ENCODE measurements at places on chromosomes 1 and 21.

GRCh38 chr1:171226747-171227370, 21.4 kb upstream of the FMO1 start:
- peak; percentile 88 for DNase-seq

DNA sequence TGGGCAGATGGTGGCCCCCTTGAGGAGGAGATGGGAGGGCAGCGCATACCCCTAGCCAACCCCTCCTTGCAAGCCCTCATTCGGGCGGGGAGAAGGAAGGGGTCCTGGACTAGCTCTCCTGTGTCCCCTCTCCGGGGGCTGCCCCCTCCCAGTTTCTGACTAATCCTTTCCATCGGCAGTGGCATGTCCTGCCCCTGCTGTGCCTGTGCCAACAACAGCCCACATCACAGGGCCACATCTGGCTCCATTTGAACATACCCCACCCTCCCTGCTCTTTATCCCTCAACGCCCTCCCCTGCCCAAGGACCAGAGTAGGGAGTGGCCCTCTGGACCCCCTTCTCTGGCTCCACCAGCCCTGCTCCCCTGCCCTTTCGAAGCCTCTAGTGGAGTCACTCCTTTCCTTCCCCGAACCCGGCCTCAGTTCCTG, 11.0 kb upstream of the LMNA start:
- DNase-seq: no peak

DNA sequence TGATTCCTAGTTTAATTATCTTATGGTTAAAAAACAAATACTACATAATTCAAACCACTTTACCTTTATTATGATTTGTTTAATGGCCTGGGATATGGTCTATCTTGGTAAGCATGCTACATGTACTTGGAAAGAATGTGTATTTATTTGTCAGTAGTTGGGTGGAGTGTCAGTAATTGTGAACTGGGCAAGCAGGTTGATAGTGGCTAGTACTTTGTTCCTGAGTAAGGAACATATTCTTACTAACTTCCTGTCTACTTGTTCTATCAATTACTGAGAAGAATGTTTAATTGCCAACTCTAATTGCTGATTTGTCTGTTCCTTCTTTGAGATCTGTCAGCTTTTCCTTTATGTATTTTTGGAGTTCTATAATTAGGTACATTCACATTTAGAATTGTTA, 49.2 kb upstream of the ABCG1 start:
- DNase-seq: no peak

GRCh38 chr1:1219341-1219740, 5.4 kb upstream of the TNFRSF4 start:
- DNase-seq: no peak

Data from NCI-H510A treated with DMSO at 0.1 percent for 48 hours (cell line).